Stimulated activated CD8-positive, alpha-beta memory T cell treated with anti-CD3 and anti-CD28 coated beads, Interleukin-4, amount 100 ng/mL, for 1 hour (primary cell): ENCODE measurements at places on chromosomes 13 and 19.

DNA sequence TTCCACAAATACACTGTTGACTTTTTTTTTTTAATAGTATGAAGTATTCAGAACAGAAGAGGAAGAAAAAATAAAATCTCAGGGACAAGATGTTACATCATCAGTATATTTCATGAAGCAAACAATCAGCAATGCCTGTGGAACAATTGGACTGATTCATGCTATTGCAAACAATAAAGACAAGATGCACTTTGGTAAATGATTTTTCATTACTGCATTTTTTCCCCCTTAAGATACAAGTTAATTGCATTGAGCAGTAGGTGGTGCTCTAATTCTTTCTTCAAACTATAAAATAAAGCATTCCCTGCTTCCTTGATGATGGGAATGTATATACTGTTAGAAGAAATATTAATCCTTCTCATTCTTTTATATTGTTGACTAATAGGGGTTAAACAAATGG, 17.1 kb downstream of the UCHL3 start:
- DNase-seq: no peak

DNA sequence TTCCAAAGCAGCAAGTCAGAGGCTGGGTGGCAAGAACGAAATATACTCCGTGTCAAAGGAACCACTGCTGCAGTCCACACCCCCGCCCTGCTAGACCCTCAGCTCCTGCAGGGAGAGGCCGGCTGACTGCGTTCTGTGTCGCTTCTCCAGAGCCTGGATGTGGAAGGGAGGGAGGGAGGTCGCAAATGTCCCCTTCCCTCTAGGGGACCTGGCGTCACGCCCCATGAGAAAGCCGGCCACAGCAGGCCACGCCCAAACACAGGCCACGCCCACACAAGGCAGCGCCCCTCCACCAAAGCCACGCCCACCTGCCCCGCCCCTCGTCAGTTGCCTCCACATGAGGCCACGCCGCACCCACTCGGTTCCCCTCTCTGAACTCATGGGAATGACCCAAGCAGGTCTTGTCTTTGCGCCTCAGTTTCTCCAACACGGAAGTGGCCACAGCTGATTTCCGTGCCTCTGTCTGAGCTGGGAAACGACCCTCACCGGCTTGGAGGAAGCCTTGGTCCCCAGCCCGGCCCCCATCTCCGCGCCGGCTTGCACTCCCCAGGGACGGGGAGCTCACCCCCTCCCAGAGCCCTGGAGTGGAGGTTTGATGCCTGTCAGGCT, 38.4 kb upstream of the TCF3 start:
- DNase-seq: no peak

DNA sequence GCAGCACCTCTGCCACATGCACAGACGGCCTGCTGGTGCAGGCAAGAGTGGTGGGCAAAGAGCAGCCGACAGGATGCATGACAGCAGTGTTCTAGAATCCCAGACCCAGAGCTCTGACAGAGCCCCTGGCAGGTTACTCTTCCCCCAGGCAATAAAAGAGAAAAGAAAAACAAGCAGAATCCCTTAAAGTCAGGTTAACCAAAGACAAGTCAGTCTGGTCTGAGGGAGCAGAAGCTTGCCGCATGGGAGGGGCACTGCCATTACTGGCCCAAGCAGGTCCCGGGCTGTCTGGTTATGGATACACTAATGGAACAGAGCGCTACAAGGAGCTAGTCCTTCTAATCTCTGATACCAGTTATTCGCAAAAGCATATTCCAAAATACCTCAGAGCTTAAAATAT, 36.1 kb upstream of the DOCK9 start:
- DNase-seq: no peak

DNA sequence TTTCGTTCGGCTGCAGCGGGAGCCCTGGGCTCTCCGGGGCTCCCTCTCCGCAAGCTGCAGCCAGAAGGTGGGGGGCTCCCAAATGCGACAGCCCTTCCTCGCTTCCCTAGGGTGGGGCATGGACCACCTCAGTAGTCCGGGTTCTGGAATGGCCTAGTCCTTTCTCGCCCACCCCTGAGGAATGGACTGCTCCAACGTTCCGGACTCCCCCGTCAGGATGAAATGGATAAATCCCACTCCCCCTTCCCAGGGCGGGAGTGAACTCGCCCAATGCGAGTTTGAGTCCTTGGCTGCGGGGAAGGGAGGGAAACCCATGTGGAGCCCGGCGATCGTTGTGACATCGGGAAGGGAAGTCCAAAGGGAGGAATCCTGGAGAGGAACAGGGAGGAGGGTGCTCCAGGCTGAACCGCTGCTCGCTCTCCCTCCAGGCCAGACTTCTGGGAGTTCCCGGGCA, 5.5 kb downstream of the HRC start:
- no peak for DNase-seq

GRCh38 chr13:39038569-39039030, 344 bp downstream of the NHLRC3 start:
- no peak for DNase-seq

GRCh38 chr19:1080360-1081161, 13.6 kb downstream of the ARHGAP45 start:
- no peak for DNase-seq

- no peak for DNase-seq
Observed at GRCh38 chr19:55283548-55284377, at the start of gene BRSK1. BRSK1 (plus strand) TSS chr19:55283997; CDS start chr19:55284443, 446 bp downstream.

DNA sequence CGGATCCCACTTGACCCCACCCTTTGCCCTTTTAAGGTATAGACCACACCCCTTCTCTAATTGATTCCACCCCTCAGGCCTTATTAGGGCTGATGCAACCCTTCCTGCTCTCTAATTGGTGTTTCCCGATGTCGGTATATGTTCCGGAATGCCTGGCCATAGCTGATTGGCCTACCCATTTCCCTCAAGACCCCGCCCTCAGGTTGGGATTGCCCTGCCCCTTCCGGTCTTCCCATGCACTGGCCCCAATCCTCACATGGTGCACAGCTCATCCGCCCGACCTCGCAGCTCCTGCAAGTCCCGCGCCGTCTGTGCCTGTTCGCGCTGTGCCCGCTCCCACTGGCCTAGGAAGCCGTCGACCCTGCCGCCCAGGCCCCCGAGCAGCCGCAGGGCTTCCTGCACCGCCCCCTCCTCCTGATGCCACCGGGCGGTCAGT, 18.1 kb downstream of the TSKS start:
- no peak for DNase-seq

GRCh38 chr13:65911546-65912193, 1318.5 kb downstream of the PCDH9 start:
- no peak for DNase-seq

DNA sequence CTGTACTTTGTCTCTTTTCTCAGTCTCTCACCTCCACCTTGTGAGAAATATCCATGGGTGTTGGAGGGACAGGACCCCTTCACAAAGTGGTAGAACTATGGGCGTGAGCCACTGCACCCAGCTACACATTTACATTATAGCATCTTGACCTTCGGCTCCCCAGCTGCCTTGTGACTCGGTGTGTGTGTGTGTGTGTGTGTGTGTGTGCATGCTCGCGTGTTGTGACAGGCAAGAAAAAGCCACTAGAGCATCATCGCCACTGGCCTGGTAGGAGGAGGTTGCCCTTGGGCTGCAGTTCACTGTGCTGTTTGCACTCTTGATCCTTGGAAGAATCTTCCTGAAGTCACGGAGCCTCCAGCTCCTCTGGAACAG, 13.7 kb upstream of the ZNF888 start:
- DNase-seq: no peak

GRCh38 chr13:44007451-44007850, 127.7 kb downstream of the LACC1 start:
- no peak for DNase-seq

DNA sequence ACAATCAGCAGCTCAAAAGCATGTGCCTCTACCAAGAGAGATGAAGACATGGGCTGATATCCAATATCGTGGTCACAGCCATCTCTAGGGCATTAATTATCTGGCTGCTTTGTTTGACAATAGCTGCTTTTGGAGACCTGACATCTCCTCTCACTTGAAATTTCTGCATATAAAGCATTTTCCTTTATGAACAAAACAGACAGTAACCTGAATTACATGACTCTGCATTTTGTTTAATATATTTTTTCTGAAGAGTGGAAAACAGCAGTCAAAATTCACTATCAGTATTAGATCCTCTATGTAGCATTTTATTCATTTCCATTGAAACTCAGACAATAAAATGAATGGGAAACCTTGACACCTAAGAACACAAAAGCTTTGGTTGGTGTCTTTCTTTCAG, 42.4 kb upstream of the ESD start:
- DNase-seq: no peak

DNA sequence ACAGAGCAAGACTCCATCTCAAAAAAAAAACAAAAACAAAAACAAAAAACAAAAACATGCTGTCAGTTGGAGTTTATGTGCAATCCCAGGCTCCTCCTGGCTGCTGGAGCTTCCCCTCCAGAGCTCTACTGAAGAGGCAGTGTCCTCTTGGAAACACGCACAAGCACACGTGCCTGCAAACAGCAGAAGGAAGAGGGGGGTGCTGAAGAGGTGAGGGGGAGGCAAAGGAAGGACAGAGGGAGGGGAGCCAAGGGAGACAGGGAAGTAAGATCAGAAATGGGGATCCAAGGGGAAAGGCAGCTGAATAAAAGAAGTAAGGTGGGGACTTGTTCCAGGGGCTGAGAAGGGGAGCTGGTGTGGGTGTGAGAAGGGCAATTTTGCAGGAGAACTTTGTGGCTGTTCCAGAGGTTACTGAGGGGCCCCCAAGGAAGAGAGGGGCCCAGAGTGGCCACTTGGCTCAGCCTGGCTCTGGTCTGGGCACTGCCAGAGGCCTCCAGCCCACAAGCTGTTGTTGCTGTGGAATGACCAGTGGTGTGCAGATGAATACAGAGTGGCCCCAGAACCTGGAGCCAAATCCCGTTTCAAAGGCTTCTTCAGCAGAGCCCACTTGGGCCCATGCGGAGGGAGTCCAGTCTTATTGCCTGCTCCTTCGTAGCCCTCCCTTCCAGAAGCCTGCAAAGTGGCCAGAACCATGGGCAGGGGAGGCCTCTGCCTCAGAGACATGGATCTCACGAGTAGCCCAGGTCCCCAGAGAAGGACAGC, 34.4 kb downstream of the LYL1 start:
- DNase-seq: no peak

GRCh38 chr19:27824108-27824507, 1388.8 kb downstream of the UQCRFS1 start:
- DNase-seq: no peak

DNA sequence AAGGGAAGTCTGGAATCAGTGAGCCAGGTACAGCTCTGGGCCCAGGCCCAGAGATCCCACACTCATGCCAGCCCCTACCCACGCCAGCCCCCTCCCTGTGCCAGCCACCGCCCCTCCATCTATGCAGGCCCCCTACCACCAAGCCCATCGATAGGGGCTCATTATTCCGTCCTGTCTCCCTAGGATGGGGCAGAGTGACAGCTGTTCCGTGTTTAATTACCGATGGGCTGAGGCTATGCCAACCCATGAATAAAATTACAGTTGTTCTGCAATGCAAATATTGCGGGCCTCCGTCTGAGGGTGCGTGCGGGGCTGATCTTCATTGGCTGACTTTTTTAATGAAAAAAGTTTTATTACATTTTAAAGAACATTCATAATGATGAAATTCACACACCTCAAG, 35.6 kb upstream of the PEPD start:
- DNase-seq: no peak

GRCh38 chr19:18865973-18866799, 29.8 kb downstream of the CERS1 start:
- no peak for DNase-seq

DNA sequence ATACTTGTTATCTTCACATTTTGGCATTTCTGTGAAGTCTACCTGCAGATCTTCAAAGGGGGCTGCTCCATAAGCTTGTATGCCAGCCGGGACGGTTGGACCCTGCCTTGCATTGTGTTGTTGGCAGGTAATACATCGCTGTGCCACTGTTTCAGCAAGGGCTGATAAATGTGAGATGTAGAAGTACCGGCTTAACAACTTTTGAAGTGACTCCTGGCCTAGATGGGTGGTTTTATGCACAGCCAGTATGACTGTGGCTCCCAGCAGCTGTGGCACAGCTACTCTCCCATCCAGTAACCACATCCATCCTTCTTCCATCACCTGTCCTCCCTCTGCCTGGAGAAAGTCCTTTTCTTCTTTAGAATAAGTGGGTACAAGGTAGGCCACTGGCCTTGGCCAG, 19.7 kb downstream of the ZNF700 start:
- no peak for DNase-seq

DNA sequence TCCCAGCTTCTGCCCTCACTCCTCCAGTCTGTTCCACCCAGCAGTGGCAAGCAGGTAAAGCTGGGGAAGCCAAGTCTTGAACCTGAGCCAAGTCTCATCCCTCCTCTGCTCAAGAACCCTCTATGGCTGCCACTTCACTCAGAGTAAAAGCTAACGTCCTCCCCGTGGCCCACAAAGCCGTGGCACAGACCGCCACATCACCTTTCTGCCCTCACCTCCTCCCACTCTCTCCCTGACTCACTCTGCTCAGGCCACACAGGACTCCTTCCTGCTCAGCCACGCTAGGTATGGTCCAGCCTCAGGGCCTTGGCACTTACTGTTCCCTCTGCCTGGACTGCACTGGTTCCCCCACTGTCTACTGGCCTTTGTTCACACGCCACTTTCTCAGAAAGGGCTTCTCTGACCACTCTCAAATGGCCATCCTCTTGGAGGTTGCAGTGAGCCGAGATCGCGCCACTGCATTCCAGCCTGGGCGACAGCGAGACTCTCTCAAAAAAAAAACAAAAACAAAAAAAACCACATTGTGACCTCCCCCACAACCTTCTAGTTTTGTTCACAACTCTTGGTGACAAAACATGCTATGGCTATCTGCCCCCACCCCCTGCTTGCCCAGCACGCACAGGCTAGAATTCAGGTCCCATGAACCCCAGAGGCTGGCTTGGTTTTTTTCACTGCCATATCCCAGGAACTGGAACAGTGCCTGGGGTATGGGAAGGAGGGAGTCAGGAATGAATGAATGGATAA, 15.8 kb downstream of the NDUFB7 start:
- no peak for DNase-seq

DNA sequence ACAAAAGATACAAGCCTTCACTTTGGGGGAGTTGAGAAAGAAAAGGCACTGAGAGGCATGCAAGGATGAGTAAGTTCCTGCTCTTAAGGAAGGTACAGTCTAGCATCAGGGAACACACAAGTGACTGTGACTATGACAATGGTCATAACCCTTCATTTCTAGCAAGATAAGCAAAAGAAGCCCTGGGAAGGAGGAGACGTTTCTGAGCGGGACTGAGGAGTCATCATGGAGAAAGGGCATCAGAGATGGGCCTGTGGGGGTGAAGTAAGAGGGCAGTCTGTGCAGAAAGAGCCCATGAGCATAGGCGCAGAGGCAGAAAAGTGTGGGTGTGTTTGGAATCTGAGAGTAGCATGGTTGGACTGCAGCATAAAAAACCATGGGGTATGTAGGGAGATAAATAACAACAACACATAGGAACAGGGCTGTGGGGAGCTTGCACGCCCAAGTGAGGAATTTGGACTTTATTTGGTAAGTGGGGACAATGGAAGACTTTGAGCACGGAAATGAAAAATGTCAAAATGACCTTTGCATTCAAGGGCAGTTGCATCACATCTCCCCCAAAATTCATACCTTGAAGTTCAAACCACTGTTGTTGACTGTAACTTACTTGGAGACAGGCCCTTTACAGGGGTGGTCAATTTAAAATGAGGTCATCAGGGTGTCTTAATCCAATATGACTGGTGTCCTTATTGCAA, 86.7 kb downstream of the MBNL2 start:
- DNase-seq: no peak
